ENCODE measurements at places on chromosomes 2 and 18. TPM values are rescaled to one million over a fixed set of nuclear protein-coding genes. Genes with fewer than 3 reads are reported as not detected.

DNA sequence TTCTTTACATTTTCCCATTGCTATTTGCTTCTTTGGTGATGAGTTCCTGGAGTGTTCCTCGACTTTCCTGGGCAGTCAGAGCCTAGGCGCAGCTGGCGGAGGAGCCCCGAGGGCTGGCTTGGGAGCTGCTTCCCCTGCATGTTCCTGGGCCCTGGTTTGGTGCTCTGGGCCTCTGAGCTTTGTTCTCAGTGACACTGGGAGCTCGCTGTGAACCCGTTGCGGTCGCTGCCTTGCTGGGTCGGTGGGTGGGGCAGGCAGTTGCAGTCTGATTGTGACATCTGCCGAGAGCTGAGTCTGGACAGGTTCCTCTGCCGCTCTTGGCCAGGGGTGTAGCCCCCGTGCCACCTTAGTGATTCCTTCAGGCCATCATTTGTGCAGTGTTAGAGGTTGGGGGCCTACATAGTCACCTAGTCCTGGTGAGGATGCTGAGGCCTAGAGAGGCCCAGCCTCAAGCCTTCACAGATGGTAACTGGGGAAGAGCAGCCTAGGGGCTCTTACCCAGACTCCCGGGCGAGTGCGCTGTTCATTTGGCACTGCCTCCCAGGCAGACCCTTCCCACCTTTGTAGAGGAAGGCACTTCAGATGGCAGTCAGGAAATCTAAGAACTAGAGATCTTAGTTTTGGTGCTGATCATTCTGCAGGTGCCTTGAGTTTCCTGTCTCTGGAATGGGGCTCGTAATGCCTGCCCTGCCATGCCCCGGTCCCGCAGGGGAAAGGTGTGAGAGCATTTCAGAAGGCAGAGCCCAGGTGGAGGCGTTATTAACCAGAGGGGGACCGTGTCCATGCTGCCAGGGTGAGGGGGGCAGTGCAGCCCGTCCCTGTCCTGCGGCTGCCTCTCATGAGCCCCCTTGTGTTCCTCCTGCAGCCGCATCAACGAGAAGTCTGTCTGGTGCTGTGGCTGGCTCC lies 8.4 kb downstream of the ASB1 start:
- no peak for DNase-seq
- no peak overlapping the region for H3K4me3 ChIP-seq
- H3K4me1 ChIP-seq: no peaks in the 10 kb centered on the region
- H3K27me3 ChIP-seq: no peaks in the 10 kb centered on the region

GRCh38 chr18:2896990-2897389 lies 50.2 kb downstream of the EMILIN2 start:
- DNase-seq: no peak
- no peaks in the 10 kb centered on the region for H3K27me3 ChIP-seq
- H3K36me3 ChIP-seq: no peaks in the 10 kb centered on the region
- no peak overlapping the region for H3K27ac ChIP-seq

Gene NAB1
- total RNA-seq: 19.2 TPM

Gene ZBTB7C
- not detected for total RNA-seq

Gene CNGA3
- total RNA-seq: not detected

- no peak for DNase-seq
- H3K27ac ChIP-seq: no peak overlapping the region
- H3K27me3 ChIP-seq: no peaks in the 10 kb centered on the region
- H3K4me3 ChIP-seq: no peak overlapping the region
Measured at GRCh38 chr2:11254100-11254536, 90.3 kb downstream of the ROCK2 start.

DNA sequence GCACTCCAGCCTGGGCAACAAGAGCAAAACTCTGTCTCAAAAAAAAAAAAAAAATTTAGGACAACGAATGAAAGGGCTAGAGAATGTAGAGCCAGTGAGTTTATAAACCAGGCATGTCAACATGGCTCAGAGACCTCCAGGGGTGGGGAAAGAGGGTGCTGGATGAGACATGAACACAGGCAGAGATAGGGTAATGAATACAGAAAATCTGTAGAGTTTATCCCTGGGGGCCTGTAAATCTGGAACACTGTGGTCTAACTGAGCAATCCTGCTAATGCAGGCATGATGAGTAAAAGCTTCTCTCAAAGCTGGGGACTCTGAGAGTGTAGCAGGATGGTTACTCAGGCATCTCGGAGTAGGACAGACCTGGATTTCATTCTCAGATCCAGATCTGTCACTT lies 59.2 kb upstream of the IGFBP2 start:
- DNase-seq: no peak
- H3K27me3 ChIP-seq: no peaks in the 10 kb centered on the region
- H3K4me3 ChIP-seq: no peak overlapping the region
- peaks cover 4% of the 10 kb centered on the region for H3K4me1 ChIP-seq

GRCh38 chr2:23569761-23570365 lies 184.9 kb downstream of the KLHL29 start:
- DNase-seq: no peak
- H3K4me3 ChIP-seq: no peak overlapping the region
- H3K36me3 ChIP-seq: no peaks in the 10 kb centered on the region
- H3K4me1 ChIP-seq: no peaks in the 10 kb centered on the region
- no peaks in the 10 kb centered on the region for H3K27me3 ChIP-seq
- H3K27ac ChIP-seq: no peak overlapping the region

- no peak overlapping the region for H3K4me3 ChIP-seq
- peaks cover 92% of the 10 kb centered on the region for H3K36me3 ChIP-seq
- H3K4me1 ChIP-seq: no peaks in the 10 kb centered on the region
- no peak for DNase-seq
Measured at GRCh38 chr18:74512321-74513053, 16.3 kb downstream of the CNDP2 start.

GRCh38 chr2:10057231-10058107 lies 14.1 kb downstream of the KLF11 start:
- H3K27me3 ChIP-seq: no peaks in the 10 kb centered on the region
- H3K36me3 ChIP-seq: no peaks in the 10 kb centered on the region
- no peak for DNase-seq
- H3K4me3 ChIP-seq: no peak overlapping the region

DNA sequence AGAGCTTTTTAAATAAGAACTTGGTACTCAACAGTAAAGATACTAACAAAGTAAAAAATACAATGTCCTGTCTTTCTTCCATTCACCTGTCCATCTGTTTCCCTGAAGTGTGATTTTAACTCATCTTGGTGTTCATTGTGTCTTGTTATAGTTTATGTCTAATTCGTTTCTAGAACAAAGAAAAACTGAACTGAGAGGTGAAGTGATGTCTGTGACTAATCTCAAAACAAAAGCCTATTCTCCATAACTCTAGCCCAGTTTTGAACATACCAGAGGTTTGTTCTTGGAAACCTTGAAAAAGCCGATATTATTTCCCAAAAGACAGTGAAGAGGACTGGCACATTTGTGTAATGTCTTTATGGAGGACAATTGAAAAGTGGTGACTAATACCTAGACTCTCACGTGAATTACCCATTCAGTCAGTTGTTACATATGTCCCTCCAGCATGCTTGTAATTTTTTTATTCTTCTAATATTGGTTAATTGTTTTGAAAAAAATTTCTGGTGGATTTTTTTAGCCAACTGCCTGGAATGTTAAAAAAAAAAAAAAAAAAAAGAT lies 725.8 kb downstream of the SATB2 start:
- no peak overlapping the region for H3K4me3 ChIP-seq
- no peak for DNase-seq
- no peak overlapping the region for H3K27ac ChIP-seq
- H3K4me1 ChIP-seq: no peaks in the 10 kb centered on the region

GRCh38 chr18:22348521-22349316 lies 69.0 kb downstream of the CTAGE1 start:
- no peaks in the 10 kb centered on the region for H3K36me3 ChIP-seq
- peak overlapping the region; percentile 77 for H3K27ac ChIP-seq
- H3K4me1 ChIP-seq: peaks cover 25% of the 10 kb centered on the region
- no peak for DNase-seq
- peak overlapping the region; percentile 74 for H3K4me3 ChIP-seq

GRCh38 chr2:58886009-58886408 lies 644.9 kb upstream of the FANCL start:
- no peak overlapping the region for H3K4me3 ChIP-seq
- H3K36me3 ChIP-seq: no peaks in the 10 kb centered on the region
- no peak overlapping the region for H3K27ac ChIP-seq
- no peaks in the 10 kb centered on the region for H3K4me1 ChIP-seq
- no peaks in the 10 kb centered on the region for H3K27me3 ChIP-seq
- no peak for DNase-seq

DNA sequence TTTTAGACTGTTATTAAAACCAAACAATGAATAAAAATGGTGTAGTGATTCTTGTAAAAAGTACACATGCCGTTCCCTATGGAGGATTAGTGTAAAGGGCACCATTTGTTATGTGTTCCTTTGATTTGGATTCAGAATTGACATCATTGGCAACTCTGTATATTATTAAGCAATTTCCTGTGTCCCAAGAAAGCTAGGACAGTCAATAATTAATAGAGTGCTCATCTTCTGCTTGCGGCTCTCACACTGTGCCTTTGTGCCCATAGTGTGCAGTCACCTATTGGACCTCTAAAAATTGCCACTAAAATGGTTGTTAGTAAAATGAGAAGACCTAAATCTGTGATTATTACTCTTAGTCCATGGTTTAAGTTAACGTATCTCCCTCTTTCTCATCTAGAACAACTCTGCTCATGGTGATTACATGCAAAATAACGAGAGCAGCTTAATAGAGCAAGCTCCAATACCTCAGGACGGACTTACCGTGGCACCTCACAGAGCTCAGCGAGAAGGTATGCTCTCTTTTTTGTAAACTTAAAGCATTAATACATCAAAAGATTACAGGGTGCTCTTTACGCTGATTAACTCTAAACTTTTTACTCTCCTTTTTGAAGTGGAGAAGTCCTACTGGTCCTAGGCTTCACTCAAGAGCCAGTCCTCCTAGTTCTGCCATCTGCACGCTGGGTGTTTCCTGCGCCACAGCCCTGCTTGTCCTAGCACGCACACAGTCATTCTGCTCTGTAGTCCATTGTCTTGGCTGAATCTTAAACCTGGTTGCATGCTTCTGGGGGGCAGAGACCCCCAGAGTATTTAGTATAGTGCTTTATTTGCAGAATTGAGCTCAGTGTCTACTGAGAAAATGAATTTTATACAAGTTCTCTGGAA lies 16.7 kb downstream of the ZCCHC2 start:
- H3K27me3 ChIP-seq: no peaks in the 10 kb centered on the region
- H3K27ac ChIP-seq: no peak overlapping the region
- H3K36me3 ChIP-seq: peaks cover 35% of the 10 kb centered on the region
- no peak overlapping the region for H3K4me3 ChIP-seq
- DNase-seq: no peak

- no peak for DNase-seq
- H3K27ac ChIP-seq: no peak overlapping the region
- no peaks in the 10 kb centered on the region for H3K4me1 ChIP-seq
Measured at GRCh38 chr2:216984937-216985336, 125.1 kb upstream of the TNP1 start.

- H3K36me3 ChIP-seq: no peaks in the 10 kb centered on the region
- no peaks in the 10 kb centered on the region for H3K4me1 ChIP-seq
- DNase-seq: no peak
- H3K4me3 ChIP-seq: no peak overlapping the region
Measured at GRCh38 chr2:183925281-183925680, 673.0 kb upstream of the ZNF804A start.

- no peak overlapping the region for H3K27ac ChIP-seq
- H3K4me1 ChIP-seq: no peaks in the 10 kb centered on the region
- no peaks in the 10 kb centered on the region for H3K36me3 ChIP-seq
- no peak for DNase-seq
Measured at GRCh38 chr2:239644011-239644410, 243.2 kb upstream of the HDAC4 start.

GRCh38 chr2:129935118-129935517 lies 44.3 kb upstream of the RAB6C start:
- H3K27me3 ChIP-seq: peaks cover 6% of the 10 kb centered on the region
- no peak overlapping the region for H3K4me3 ChIP-seq
- no peak overlapping the region for H3K27ac ChIP-seq
- no peak for DNase-seq

DNA sequence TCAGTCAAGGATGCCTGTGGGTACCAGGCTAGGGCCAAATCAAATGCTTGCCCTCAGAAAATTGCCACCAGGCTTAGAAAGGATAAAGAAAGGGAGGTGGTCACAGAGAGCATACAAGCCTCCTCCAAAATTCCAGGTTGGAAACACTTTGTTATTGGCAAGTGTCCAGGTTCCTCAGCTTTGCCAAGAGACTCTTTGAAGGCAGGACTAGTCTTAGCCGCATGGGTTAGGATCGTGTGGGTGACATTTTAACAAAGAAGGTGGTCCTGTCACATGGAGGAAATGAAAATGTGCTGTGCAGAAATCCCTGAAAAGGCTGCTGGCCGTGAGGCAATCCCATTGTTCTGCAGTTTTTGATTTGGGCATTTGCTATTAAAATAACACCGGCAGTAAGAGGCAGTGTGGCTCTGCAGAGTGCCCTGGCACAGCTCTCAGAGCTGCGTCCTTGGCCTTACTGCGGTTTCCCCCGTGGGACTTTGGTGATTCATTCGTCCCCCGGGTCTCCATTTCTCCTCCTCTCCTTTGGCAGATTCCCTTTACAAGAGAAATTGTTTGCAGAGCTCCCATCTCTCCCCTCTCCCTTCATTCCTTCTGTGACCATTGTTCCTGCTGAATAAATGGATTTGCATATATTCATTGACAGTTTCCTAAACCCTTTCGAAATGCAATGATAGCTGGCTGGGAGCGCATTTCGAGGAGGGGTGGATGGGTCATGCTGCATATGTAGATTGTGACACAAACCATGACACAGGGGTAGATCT lies 187.3 kb downstream of the VAPA start:
- H3K4me1 ChIP-seq: no peaks in the 10 kb centered on the region
- DNase-seq: no peak
- H3K36me3 ChIP-seq: no peaks in the 10 kb centered on the region
- no peak overlapping the region for H3K4me3 ChIP-seq
- H3K27me3 ChIP-seq: no peaks in the 10 kb centered on the region

Gene SERPINB11
- not detected for total RNA-seq

Gene DCDC2C
- total RNA-seq: not detected

Gene CDC42EP3
- 30.0 TPM for total RNA-seq

- peak; percentile 71 for DNase-seq
- peaks cover 54% of the 10 kb centered on the region for H3K4me1 ChIP-seq
- no peaks in the 10 kb centered on the region for H3K27me3 ChIP-seq
- H3K4me3 ChIP-seq: peak overlapping the region; percentile 91
- H3K27ac ChIP-seq: peak overlapping the region; percentile 17
Measured at GRCh38 chr2:98730707-98731040, 258 bp downstream of the MGAT4A start.

- H3K27me3 ChIP-seq: no peaks in the 10 kb centered on the region
- no peak for DNase-seq
- no peaks in the 10 kb centered on the region for H3K36me3 ChIP-seq
Measured at GRCh38 chr2:64766841-64767669, 113.3 kb upstream of the SERTAD2 start.

Gene CD226
- 87.1 TPM for total RNA-seq

DNA sequence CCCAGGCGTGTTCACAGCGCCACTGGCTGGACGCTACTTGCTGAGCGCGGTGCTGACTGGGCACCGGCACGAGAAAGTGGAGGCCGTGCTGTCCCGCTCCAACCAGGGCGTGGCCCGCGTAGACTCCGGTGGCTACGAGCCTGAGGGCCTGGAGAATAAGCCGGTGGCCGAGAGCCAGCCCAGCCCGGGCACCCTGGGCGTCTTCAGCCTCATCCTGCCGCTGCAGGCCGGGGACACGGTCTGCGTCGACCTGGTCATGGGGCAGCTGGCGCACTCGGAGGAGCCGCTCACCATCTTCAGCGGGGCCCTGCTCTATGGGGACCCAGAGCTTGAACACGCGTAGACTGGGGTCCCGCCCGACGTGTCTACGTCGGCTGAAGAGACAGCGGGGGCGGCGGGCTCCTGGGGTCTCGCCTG lies 891 bp upstream of the KHK start:
- no peaks in the 10 kb centered on the region for H3K36me3 ChIP-seq
- H3K4me1 ChIP-seq: peaks cover 9% of the 10 kb centered on the region
- no peaks in the 10 kb centered on the region for H3K27me3 ChIP-seq
- H3K27ac ChIP-seq: peak overlapping the region; percentile 82
- DNase-seq: no peak

Measured in T-cell (primary cell).